Activated CD4-positive, alpha-beta T cell treated with anti-CD3 and anti-CD28 coated beads for 36 hours (primary cell): ENCODE measurements at places on chromosomes 1 and 21.

DNA sequence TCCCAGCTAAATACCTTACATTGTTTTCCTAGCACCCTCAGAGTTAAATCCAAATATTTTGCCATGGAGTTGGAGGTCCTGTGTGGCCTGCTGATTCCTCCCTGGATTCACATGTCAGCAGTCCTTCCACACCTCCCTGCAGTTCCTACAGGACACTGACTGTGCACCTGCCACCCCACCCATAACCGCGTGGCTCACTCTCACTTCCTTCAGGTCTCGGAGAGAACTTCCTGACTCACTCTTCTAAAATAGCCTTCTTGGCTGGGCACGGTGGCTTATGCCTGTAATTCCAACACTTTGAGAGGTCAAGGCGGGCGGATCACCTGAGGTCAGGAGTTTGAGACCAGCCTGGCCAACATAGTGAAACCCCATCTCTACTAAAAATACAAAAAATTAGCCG, 8.4 kb upstream of the CAMTA1 start:
- no peak for DNase-seq

DNA sequence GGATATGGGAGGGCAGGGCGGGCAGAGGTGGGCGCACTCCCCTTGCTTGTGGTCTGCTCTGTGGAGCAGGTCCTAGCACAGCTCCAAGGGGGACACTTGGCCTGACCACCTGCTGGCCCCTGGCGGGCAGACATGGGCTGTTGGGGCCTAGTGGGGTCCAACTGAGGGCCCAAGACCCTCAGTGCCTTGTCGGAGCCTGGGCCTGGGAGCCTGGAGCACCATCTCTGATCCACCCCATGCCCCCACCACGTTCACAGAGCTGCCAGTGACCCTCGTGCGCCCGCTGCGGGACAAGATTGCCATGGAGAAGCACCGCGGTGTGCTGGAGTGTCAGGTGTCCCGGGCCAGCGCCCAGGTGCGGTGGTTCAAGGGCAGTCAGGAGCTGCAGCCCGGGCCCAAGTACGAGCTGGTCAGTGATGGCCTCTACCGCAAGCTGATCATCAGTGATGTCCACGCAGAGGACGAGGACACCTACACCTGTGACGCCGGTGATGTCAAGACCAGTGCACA, 70.6 kb downstream of the OBSCN start:
- DNase-seq, result no peak

DNA sequence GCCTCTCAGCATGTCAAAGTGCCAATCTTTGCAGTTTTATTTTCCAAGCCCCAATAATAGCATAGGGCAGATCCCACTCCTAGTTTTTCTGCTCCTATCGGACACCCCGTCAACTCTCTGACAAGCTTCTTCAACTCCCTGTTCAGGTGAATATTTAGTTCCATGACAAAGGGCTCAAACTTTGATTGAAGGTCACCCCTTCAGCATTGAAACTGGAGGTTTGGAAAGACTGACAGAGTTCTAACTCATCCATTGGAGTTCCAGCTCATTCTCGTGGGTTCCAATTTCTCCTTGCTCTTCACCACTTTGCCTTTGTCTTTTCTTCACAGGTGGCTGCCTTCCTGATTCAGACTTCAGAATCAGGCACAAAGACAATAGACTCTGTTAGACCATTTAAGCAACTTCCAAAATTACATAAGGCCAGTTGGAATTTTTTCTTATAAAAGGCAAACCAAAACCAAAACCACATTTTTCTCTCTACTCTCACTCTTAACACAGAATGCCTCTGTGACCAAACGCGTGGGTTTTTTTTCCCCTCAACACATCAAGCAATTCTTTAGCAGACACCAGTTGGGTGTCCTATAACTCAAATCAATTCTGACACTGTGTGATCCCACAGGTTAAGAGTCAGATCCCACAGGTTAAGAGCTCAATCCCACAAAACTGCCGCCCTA, 169.3 kb upstream of the USP25 start:
- DNase-seq, result peak; percentile 23

GRCh38 chr1:172109359-172109758, 268.1 kb downstream of the DNM3 start:
- DNase-seq, result no peak

- no peak for DNase-seq
These were observed 166.0 kb downstream of the COL11A1 start for GRCh38 chr1:102942324-102942723.

DNA sequence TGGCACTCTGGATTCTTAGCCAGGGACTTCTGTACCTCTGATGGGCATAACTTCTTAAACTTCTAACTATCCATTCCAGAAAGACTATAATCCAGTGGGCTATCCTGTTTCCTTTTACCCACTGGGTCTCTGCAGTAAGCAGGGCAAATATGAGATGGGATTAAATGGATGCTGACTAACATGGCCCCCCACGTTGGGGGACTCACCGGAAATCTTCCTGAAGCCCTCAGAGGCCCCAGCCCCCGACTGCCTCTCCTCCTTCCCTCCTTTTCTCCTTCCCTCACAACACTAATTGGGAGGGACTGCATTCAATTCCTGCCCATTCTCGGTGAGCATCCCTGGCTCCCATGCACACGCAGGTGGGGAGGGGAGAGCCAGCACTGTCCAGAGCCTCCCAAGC, 70.1 kb downstream of the SSBP3 start:
- no peak for DNase-seq

- peak; percentile 72 for DNase-seq
These were observed 108.3 kb downstream of the HIVEP3 start for GRCh38 chr1:41810446-41810845.

GRCh38 chr1:89607156-89607555, 25.8 kb upstream of the LRRC8C start:
- peak; percentile 55 for DNase-seq

GRCh38 chr1:33624991-33625870, 152.8 kb downstream of the ZSCAN20 start:
- DNase-seq, result peak; percentile 36

DNA sequence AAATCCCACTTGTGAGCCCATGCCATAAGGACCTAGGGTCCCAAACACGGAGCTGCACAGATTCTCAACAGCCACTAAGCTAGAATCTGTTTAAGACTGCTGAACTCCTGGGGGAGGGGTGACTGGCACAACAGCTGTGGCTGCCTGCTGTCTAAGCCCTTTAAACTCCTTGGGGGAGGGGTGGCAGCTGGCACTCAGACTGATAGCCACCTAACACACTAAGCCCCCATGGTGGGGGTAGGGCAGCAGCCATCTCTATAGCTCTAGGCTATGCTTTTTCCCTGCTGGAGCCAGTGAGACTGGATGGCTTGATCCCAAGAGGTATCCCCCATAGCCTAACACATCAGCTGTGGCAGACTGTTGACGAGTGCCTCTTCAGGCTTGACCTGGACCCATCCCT, 73.3 kb upstream of the FMO3 start:
- DNase-seq, result no peak

DNA sequence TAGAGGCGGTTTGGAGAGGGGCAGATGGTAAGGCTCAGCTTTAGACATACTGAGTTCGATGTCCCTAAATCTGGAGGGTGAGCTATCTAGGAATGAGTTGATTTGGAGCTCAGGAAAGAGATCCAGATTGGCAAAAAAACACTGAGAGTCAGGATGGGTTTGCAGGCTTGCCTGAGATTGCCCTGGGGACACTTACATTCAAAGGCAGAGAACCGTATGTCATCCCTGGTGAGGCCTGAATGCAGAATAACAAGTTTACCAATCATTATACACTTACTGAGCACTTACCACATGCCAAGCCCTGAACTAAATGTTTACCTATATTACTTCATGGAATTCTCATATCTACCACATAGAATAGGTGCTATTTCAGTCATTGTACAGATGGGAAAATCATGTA, 27.5 kb downstream of the TFAP2E start:
- DNase-seq, result no peak

DNA sequence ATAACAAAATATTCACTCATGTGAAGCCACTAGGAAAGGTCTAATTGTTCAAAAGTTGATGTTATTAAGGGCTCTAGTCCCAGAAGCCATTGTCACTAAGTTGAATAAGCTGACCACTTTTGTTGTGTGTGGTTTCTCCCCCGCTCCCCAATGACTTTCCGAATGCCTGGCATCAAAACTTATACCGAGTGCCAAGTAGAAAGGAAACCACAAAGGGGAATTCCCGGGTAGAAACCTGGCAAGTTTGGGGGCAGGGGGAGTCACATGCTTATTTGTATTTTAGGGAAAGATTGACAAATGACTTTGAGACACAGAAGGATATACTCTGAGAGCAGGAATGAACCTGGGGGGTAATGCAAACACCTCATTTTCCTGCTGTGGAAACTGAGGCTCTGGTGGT, 154.1 kb downstream of the TGFBR3 start:
- DNase-seq, result peak; percentile 79
